ENCODE measurements at places on chromosomes 11 and 22.

DNA sequence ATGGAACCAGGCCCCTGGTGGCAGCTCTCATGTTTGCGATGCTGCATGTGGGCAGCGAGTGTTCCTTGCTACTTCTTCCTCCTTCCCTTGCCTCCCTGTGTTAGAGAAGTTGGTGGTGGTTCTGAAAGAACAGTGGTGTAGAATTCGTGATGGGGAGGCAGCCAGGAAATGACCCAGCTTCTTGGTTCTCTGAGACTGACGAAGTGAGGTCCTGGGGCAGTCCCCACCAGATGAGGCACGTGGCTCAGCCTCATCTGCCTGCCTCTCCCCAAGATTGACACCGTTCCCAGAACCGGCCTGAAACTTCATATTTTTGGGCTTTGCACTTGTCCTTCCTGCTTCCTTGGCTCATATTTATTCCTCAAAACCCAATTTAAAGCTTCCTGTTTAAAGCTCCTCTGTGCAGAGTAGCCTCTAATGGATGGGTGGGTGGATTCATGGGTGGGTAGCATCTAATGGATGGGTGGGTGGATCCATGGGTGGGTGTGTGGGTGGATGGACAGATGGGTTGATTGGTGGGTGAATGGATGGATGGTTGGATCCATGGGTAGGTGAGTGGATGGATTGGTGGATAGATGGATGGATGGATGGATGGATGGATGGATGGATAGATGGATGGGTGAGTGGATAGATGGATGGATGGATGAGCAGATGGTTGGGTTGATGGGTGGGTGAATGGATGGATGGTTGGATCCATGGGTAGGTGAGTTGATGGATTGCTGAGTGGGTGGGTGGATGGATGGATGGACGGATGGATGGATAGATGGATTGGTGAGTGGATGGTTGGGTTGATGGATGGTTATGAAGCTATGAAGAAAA lies 77.3 kb upstream of the ATXN10 start:
- DNase-seq, result no peak

- no peak for DNase-seq
Observed at GRCh38 chr11:2909133-2909902, 19.9 kb downstream of the PHLDA2 start.

DNA sequence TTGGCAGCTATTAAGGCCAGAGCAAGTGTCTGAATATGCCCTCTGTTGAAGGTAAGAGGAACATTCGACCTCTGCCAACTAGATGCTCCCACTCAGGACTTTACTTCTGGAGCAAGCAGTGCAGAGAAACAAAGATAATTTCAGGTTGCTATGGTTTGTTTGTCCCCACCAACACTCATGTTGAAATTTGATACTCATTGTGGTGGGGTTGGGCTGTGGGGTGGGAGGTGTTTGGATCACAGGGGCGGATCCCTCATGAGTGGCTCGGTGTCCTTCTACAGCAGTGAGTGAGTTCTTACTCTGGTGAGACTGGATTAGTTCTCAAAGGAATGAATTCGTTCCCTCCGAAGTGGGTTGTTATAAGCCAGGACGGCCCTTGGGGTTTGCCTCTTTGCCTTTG lies 12.0 kb downstream of the OR8A1 start:
- DNase-seq, result no peak

- no peak for DNase-seq
Observed at GRCh38 chr11:114396916-114397315, 3.4 kb downstream of the C11orf71 start.

- DNase-seq, result no peak
Observed at GRCh38 chr11:125375146-125375545, 120.9 kb downstream of the FEZ1 start.

- DNase-seq, result no peak
Observed at GRCh38 chr11:96614846-96615245, 225.0 kb downstream of the JRKL start.

DNA sequence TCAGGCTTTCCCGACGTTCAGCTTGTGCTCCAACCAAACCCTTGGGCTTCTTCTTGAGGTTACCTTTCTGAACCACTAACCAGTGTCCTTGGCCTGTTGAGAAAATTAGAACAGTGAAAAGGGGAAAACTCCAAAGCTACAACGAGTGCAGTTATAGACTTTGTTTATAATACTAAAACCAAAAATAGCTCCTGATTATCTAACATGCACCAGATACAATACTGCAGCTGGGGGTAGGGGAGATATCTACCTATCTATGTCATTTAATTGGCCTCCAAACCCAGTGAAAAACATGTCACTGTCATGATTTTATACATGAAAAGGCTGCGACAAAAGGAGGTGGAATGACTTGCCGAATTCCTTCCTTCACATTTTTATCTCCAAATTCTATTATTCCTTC lies 11.9 kb downstream of the XRRA1 start:
- no peak for DNase-seq

DNA sequence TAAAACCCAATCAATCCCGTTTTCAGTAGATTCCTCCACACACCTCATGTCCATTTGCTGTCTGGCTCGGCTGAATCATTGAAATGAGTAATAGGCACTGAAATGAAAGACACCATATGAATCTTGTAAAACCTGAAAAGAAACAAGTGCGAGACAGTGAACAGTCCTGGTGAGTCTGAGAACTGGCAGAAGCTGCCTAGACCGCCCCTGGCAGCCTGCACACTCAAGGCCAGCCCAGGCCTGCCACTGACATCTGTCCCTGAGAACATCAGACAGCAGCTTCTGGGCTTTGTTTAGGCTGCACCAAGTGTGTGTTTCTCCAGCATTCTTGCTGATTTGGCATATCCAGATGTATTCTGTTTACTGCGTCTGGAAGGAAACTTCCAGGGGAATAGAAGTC lies 44.8 kb downstream of the ENDOD1 start:
- peak; percentile 44 for DNase-seq

GRCh38 chr11:106187860-106188456 lies 110.5 kb downstream of the AASDHPPT start:
- DNase-seq, result no peak

DNA sequence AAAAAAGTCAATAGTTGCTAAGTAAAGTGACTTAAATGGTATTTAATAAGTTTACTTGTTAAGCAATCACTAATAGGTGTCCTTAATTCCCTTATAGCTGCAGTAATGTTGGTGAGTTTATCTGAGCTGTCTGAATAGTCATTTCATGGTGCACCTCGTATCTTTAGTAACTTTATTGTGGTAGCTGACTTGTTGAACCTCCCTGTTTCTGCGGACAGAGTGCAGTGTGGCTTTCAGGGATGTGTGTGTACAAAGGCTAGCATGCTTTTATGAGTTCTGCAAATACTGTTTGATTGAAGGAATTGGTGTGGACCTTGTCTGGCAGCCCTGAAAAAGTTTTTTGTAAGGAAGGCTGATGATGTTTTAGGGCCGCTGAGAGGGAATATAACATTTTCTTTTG lies 2.6 kb downstream of the ZNRF3 start:
- no peak for DNase-seq

DNA sequence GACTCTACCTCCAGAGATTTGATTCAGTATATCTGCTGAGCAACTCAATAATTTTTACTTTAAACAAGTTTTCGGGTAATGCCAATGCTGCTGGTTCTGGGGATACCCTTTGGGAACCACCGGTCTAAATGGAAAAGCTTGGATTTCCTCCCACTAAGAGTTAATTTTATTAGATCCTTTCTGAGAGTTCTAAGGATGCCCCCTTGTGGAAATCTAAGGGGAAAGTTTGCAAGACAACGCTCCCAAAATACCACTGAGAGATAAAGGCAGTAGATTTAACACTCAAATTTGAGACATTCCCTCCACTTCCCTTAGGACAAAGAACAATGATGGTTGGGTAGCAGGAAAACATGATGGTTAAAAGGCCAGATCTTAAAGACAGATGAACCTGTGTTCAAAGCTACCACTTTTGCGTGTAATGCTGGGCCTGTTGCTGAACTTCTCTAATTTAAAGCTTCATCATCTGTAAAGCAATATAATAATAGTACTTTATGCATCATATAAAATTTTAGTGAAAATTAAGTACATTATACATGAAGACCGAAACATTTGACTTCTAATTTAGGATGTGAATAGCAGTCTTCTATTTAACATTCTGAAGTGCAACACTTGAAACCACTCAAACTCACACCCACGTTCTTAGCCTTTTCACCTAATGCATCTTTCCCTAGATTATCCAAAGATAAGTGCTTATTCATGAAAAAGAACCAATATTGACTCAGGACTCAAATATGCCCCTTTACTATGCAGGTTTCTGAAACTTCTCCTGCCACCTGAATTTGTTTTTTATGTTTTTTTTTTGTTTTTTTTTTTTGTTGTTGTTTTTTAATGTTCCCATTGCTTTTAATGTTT lies 110.1 kb upstream of the LUZP2 start:
- DNase-seq, result peak; percentile 24

DNA sequence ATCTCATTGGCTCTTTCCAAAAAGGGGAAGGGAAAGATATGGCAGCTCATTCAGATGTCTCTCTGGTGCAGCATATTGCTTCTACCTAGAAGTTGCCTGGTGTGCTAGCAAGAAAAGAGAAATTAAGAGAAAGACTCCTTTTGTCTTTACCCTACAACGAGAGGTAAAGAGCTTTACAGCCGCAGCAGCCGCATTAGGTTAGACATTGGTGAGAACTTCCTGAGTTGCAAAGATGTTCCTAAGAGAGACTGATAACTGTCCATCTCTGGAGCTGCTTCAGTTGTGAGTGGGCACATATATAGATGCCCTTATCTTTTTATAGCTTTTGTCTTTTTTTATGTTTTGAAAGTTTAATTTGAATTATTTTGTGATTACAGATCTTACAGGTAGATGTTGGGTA lies 80.8 kb upstream of the NNMT start:
- DNase-seq, result no peak

- no peak for DNase-seq
Observed at GRCh38 chr11:87866951-87867350, 308.3 kb downstream of the RAB38 start.

DNA sequence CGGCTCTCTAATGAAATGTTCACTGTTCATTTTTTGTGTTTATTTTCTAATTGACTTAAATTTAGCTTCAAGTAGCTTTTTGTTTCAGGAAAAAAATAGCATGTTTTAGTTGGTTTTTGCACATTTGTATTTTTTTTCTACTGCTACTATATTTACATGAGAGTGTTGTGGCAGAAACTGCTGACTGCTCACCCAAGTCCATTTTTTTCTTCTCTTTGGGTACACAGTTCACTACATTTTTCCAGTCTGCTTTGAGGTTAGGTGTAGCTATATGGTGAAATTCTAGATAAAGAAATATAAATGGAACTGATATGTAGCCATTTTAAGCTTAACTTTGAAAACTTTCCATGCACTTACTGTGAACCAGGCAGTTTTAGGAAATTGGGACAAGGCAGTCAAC lies 216.7 kb upstream of the C11orf87 start:
- no peak for DNase-seq

DNA sequence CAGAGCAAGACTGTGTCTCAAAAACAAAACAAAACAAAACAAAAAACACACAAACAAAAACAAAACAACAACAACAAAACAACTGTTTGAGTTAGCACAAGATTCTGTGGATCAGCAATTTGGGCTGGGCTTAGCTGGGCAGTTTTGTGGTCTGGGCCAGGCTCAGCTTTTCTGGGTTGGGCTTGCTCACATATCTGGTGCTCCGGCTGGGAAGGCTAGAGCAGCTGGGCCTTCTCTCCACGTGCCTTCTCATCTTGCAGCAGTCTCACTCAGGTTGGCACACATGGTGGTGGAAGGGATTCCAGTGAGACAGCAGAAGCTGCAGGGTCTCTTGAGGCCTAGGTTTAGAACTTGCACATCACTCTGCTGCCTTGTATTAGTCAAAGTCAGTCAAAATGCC lies 35.7 kb downstream of the EIF3F start:
- no peak for DNase-seq

GRCh38 chr11:5841797-5842196 lies at the start of gene OR52E6:
TSS of gene OR52E6 (minus strand) at chr11:5841897. CDS start at chr11:5841897, 0 bp downstream.
- DNase-seq, result no peak

DNA sequence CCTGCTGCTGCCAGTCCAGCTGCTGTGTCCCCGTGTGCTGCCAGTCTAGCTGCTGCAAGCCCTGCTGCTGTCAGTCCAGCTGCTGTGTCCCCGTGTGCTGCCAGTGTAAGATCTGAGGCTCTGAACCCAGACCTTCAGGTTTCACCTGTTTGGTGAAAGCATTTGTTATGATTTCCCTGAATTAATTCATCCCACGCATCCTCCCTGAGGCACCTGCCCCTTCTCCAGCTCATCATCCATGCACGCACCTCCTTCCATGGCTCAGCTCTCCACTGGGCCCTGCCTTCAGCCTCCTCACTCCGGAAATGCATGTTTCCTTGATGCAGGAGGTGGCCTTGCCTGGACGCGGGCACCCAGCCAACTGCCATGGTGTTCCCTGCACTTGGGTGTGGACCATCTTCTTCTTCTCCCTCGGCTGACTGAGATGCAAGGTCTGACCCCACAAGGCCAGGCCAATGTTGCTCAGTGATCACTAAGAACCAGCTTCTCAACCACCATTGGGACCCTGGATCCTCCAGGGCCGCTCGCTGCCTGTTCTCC lies 788 bp downstream of the KRTAP5-10 start:
- DNase-seq, result no peak

DNA sequence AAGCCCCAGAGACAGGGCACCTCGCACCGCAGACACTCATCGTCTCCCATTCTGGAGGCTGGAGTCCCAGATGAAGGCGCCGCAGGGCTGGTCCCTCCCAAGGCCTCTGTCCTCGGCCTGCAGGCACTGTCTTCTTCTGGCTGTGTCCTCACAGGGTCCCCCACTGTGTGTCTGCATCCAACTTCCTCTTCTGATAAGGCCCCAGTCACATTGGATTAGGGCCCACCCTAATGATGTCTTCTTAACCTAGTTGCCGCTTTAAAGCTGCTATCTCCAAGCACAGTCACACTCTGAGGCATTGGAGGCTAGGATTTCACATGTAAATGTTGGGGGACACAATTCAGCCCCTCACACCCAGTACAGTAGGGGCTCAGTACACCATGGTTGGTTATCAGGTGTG lies 48.9 kb downstream of the DHCR7 start:
- no peak for DNase-seq

DNA sequence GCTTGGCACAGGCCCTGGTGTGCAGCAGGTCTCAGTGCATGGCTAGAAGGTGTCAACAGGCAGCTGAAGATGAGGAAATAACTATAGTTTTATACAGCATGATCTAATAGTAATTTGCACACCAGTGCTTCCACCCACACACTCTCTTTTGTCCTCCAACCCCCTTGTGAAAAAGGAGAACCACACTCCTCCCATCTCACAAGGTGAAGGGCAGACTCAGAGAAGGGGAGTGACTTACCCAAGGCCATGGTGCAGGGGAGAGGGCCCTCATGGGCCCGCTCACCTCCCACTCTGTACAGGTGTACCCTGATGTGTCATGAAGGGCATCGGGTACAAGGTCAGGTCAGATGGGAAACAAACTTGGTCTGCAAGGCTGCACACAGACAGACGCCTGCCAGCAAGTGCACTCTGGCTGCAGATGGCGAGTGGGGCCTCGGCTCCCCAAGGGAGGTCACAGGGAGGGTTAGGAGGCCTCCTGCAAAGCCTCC lies 53.4 kb downstream of the DGCR2 start:
- DNase-seq, result no peak

- no peak for DNase-seq
Observed at GRCh38 chr11:12587333-12587991, 86.8 kb upstream of the TEAD1 start.
